ENCODE measurements at places on chromosomes 3 and 15. TPM values are rescaled to one million over a fixed set of nuclear protein-coding genes. Genes with fewer than 3 reads are reported as not detected.

Gene PLCD1
- total RNA-seq: 39.2 TPM

Gene DISP2
- total RNA-seq: 0.17 TPM

Gene CNOT10
- total RNA-seq: 23.6 TPM

Gene TIPIN
- 12.9 TPM for total RNA-seq

Gene FSIP1
- total RNA-seq: 1.6 TPM

Gene ECE2
- 0.17 TPM for total RNA-seq

Gene HES1
- total RNA-seq: 7.9 TPM

Gene LRTM1
- not detected for total RNA-seq

Gene ALPK3
- 26.4 TPM for total RNA-seq

Gene CASR
- total RNA-seq: not detected

Gene FEM1B
- 52.8 TPM for total RNA-seq

All from smooth muscle cell of the pulmonary artery (primary cell).